Upper lobe of left lung (tissue), 6 donors: ENCODE measurements at places on chromosomes 4 and X.

DNA sequence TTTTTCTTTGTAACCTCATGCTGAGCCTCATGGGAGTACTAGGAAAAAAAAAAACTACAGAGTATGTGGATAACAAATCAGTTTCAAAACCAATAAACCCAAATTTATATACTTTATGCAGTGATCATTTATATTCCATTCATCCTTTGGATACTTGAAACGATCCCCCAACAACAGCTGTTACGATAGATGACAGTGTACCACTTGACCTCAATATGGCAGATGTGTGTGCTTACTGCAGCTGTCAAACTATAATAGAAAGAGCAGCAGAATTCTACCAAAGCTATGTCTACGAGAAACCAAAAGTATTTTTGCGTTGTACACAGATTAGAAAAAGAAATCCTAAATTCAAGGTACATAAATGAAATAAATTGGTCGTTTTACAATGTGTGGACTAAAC, 337.8 kb downstream of the PDGFC start:
- DNase-seq: no peak

GRCh38 chr4:385934-386707, 48.5 kb downstream of the ZNF141 start:
- no peak for DNase-seq

DNA sequence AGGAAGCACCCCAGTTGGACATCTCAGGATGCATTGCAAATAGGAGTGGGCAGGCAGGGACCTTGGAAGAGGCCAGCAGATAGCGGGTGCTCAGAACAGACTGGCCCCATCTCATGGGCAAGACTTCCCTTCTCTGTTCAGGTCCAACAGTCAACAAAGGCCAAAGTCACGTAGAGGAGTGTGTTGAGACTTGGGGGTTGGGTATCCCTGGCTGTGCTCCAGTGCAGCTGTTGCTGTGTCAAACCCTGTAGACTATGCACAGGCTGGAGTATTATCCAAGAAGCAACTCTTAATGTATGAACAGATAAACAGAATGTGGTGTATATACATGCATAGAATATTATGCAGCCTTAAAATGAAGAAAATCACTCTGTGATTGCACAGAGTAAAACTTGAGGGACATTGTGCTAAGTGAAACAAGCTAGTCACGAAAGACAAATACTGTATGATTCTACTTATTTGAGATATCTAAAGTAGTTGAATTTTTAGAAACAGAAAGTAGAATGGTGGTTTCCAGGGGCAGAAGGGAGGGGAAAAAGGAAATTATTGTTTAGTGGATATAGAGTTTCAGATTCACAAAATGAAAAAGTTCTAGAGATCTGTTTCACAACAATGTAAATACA, 192.1 kb upstream of the LCORL start:
- no peak for DNase-seq

DNA sequence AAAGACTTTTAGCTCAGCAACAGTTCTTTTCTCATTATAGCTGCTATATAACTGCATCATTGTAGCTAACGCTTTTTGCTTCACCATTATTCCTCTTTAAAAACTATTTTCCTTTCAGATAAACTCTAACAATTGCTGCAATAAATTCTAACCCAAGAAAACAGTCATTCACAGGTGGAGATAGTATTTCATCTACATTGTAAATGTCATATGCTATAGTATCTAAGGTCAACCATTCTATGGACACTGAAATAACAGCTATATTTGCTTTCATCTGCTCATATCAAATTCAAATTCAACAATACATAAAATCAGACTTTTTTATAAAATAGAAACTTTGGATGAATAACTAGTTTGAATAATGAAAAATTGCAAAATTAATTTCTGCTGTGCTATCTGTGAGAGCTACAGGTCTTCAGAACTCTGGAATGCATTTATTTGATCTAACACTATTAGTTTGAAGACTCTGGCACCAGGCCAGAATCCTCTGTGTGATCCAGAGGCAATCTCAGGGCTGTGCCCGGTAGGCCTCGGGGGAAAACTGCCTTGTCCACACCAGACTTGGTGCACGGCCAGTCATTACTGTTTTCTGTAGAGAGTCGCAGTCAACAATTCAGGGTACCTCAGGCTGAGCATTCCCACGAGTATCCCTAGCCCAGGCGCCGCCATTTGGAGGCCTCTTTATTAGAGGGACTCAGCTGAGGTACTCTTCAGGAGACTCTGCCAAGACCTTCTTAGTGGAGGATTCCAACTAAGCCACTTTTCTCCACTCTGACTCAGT, 332.4 kb downstream of the SLC7A11 start:
- DNase-seq: no peak

DNA sequence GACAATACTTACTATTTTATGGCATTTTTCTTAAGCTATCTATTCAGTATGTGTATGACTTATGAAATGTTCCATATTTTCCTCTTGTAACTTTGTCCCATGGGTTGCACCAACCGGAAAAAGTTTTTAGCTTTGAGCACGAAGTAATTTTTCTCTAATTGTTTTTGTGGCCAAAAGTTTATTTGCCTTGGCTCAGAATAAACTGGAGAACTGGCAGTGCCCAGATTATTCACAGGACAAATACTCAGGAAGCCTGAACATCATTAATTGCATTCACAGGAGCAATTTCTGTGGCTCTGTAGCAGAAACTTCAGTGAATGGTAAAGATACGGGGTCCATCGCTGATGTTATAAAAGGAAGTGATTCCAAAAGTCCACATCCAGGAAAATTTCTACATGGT, 184.5 kb downstream of the ARHGAP10 start:
- DNase-seq: no peak

- DNase-seq: no peak
Observed at GRCh38 chr4:111991163-111991562, 154.1 kb upstream of the FAM241A start.
